CD4-positive, alpha-beta T cell (primary cell): ENCODE measurements at places on chromosomes 2 and 18. TPM values are rescaled to one million over a fixed set of nuclear protein-coding genes. Genes with fewer than 3 reads are reported as not detected.

DNA sequence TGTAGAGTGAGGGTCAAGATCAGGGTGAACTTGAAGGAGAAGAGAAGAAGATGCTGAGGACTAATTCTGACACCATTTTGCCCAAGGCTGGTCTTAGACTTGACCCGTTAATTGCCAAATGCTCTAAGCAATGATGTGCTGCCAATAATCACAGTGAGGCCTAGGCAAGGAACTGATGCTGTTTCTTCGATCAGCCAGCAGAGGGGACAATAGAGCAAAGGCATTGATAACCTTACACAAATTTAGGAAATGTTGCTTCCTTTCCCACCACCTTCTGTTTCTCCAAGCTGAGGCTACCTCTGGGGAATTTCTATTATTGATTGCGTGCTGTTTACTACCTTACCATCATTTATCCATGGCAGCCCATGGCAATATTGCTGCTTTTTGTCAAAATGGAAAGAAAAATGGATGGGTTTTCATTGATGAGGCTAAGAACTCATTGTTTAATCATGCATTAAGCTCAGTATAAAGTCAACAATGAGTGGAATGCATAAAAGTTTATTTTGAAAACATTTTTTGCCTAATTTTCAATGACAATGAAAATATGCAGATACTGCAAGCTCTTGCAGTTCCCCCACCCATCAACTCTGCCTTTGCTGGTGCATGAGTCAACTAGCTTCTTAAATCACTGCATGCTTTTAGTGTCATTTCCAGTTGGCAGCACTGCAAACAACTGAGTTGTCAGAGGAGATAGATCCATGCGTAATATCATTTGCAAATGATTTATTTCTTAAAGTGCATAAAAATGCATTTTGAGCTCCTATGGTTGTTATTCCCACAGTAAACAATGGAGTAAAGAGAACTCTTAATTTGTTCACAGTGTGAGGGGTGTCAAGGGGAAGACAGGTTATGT is 116.4 kb upstream of the NYAP2 start:
- no peak for DNase-seq
- no peak overlapping the region for H3K27ac ChIP-seq
- no peaks in the 10 kb centered on the region for H3K27me3 ChIP-seq
- no peak overlapping the region for H3K4me3 ChIP-seq

- no peak overlapping the region for H3K4me3 ChIP-seq
- H3K27me3 ChIP-seq, result no peaks in the 10 kb centered on the region
- DNase-seq, result no peak
- H3K27ac ChIP-seq, result no peak overlapping the region
- H3K36me3 ChIP-seq, result no peaks in the 10 kb centered on the region
These were observed 29.2 kb upstream of the SETBP1 start for GRCh38 chr18:44651478-44651877.

- H3K4me1 ChIP-seq, result no peaks in the 10 kb centered on the region
- no peaks in the 10 kb centered on the region for H3K36me3 ChIP-seq
- no peak overlapping the region for H3K4me3 ChIP-seq
- no peak overlapping the region for H3K27ac ChIP-seq
- no peak for DNase-seq
- H3K27me3 ChIP-seq, result no peaks in the 10 kb centered on the region
These were observed 260.8 kb downstream of the RDH14 start for GRCh38 chr2:18299423-18300212.

DNA sequence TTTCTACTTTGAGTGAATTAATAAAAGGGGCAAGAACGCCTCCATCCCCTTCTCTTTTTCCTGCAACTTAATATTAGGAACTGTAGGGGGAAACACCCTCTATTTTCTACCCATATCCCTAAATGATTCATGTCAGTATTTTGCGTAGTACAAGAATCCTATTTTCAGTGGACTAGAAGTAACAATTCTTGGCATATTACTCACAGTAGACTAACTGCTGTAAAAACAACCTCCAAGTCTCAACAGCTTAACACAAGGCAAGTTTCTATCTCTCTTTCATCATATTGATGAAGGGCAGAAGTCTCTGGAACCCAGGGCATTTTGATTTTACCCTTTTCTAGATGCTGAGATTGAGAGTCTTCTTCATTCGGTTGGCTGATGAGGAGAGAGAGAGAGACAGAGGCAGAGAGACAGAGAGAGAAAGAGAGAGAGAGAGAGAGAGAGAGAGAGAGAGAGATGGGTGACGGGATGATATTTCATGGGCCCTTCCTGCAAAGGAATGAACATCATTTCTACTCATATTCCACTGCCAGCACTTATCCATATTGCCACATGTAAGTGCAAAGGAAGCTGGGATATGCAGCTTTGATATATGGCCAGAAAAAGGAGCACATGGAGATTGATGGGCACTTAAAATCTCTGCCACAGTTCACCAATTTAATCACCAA is 481.6 kb downstream of the LPIN1 start:
- no peaks in the 10 kb centered on the region for H3K27me3 ChIP-seq
- no peak for DNase-seq
- no peak overlapping the region for H3K4me3 ChIP-seq
- no peaks in the 10 kb centered on the region for H3K4me1 ChIP-seq
- no peak overlapping the region for H3K27ac ChIP-seq
- H3K36me3 ChIP-seq, result no peaks in the 10 kb centered on the region

DNA sequence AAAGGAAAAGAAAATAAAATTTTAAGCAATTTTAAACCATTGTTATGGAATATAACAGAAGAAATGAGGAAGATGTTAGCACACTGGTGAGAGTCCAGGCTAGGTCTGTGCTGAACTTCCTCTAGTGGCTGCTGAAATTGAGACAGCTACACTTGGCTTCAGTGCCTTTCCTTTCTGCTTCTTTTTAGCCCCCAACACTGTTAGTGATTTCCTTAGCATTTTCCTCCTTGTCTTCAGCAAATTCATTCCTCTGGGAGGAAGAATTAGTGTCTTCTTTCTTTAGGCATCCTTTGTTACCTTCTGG is 47.6 kb downstream of the ITGAV start:
- no peaks in the 10 kb centered on the region for H3K4me1 ChIP-seq
- no peak overlapping the region for H3K4me3 ChIP-seq
- H3K36me3 ChIP-seq, result no peaks in the 10 kb centered on the region

GRCh38 chr18:80200932-80201672 is 46.2 kb downstream of the PARD6G start:
- H3K36me3 ChIP-seq, result no peaks in the 10 kb centered on the region
- DNase-seq, result no peak
- H3K27ac ChIP-seq, result no peak overlapping the region
- H3K4me1 ChIP-seq, result no peaks in the 10 kb centered on the region
- H3K4me3 ChIP-seq, result no peak overlapping the region

- no peak overlapping the region for H3K4me3 ChIP-seq
- H3K36me3 ChIP-seq, result no peaks in the 10 kb centered on the region
- H3K27ac ChIP-seq, result no peak overlapping the region
These were observed 54.9 kb upstream of the BZW1 start for GRCh38 chr2:200756618-200757321.

The SCN9A gene
- 0.14 TPM for total RNA-seq

The SPC25 gene
- not detected for total RNA-seq

The NPHP1 gene
- 0.33 TPM for total RNA-seq

The ATOH8 gene
- total RNA-seq, result not detected

- no peak for DNase-seq
- no peaks in the 10 kb centered on the region for H3K4me1 ChIP-seq
- no peak overlapping the region for H3K4me3 ChIP-seq
- peaks cover 5% of the 10 kb centered on the region for H3K27me3 ChIP-seq
These were observed 83.0 kb upstream of the HS6ST1 start for GRCh38 chr2:128401680-128402079.

The CFC1 gene
- not detected for total RNA-seq

The RAX gene
- not detected for total RNA-seq

GRCh38 chr2:173764094-173764493 is 201.1 kb downstream of the SP3 start:
- no peak for DNase-seq
- no peaks in the 10 kb centered on the region for H3K27me3 ChIP-seq
- no peak overlapping the region for H3K27ac ChIP-seq
- no peak overlapping the region for H3K4me3 ChIP-seq

DNA sequence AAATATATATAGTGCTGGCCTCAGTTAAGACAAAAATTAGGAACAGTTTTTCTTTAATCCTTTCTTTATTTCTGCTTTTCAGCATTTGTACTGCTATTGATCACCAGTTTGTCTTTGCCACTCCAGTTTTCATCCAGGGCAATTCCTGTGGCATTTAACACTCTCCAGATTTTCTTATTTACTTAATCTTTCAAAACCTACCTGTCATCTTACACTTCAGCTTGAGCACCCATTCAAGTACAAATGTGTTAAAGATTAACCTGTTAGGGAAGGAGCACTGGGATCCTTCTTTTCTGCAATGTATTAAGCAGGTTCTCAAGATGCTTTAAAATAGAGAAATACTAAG is 101.8 kb upstream of the SCN1A start:
- H3K27me3 ChIP-seq, result no peaks in the 10 kb centered on the region
- no peak overlapping the region for H3K27ac ChIP-seq
- no peaks in the 10 kb centered on the region for H3K36me3 ChIP-seq
- no peak overlapping the region for H3K4me3 ChIP-seq
- DNase-seq, result no peak
- no peaks in the 10 kb centered on the region for H3K4me1 ChIP-seq

DNA sequence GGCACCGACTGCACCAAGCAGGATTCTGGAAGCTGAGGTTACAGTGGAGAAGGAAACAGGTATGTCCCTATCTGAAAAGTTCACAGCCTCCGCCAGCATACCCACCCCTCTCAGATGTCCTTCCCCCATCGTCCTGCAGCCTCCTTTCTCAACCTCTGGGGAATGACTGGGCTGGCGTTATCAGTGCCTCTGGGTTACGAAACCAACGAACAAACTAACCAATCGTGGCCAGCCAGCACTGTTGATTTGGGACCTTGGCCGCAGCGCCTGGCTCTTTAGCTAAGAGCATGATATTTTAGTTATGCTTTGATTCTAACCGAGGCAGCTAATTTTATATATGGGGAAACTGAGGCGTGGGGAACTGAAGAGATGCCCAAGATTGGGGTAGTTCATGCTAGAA is 233.0 kb downstream of the TFCP2L1 start:
- no peaks in the 10 kb centered on the region for H3K4me1 ChIP-seq
- H3K27me3 ChIP-seq, result no peaks in the 10 kb centered on the region
- H3K36me3 ChIP-seq, result no peaks in the 10 kb centered on the region
- H3K4me3 ChIP-seq, result no peak overlapping the region

DNA sequence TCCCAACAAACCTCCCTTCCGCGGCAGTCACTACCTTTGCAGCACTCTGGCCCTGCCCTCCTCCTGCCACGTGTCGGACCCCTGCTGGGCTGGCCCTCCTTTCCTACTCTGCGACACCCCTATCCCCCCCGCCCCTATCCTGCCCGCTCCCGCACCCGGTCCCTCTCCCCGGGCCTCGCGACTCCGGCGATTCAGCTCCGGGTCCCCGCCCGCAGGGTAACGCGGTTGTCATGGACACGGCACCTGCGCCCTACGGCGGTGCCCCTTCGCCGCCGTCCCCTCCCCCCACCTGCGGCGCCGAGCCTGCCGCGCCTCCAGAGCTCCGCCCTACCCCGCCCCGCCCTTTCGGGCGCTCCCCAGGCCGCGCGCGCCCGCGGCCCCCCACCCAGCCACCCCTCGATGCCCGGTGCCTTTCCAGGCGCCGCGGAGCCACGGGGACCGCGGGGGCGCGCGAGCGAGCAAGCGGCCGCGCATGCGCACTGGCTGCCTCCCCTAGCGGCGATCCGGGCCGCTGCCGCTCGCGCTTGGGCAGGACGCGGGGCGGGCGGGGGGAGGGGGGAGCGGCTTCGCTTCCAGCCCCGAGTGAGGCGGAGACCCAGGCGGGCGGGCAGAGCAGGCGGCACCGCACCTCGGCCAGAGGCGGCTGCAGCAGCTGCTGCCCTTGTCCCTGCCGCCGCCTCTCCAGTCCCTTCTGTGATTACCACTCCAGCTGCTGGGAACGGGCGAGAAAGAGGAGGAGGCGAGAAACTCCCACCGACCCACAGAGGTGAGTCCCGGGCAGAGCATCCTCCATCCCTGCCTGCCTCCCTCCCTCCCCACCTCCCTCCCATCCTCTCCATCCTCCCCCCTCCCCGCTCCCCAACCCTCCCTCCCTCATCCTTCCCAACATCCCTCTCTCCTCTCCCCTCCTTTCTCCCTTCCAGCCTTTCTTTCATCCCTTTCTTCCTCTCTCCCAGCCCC is at the start of gene CTNNA2:
TSS of gene CTNNA2 (plus strand) at position 610 of the 960 bp plus-strand sequence.
- no peak within 1 kb of the TSS for H3K27ac ChIP-seq
- no peaks in the 10 kb centered on the region for H3K36me3 ChIP-seq
- no peak for DNase-seq
- H3K27me3 ChIP-seq, result peaks cover 7% of the 10 kb centered on the region
- no peak within 1 kb of the TSS for H3K4me3 ChIP-seq

DNA sequence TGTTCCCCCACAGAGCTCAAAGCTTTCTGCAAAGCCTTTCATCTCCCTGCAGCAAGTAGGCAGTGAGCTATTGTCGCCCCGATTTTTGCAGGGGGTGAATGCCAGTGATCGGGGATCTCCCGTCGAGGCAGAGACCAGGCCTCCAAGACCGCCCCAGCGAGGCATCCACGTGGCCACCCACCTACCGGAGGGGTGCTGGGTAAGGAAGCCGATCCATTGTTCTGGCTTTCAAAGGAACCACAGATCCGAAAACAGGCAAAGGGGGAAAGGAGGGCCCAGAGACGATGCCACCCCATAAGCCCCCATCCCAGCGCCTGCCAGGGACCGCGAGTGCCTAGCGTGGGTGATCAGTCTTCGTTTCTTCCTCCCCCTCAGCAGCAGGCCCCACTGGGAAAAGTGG is 2.4 kb downstream of the ADRA2B start:
- H3K4me3 ChIP-seq, result no peak overlapping the region
- no peaks in the 10 kb centered on the region for H3K36me3 ChIP-seq
- no peak for DNase-seq
- peaks cover 18% of the 10 kb centered on the region for H3K4me1 ChIP-seq
- H3K27ac ChIP-seq, result no peak overlapping the region
